ENCODE measurements at places on chromosomes 13 and 19.

DNA sequence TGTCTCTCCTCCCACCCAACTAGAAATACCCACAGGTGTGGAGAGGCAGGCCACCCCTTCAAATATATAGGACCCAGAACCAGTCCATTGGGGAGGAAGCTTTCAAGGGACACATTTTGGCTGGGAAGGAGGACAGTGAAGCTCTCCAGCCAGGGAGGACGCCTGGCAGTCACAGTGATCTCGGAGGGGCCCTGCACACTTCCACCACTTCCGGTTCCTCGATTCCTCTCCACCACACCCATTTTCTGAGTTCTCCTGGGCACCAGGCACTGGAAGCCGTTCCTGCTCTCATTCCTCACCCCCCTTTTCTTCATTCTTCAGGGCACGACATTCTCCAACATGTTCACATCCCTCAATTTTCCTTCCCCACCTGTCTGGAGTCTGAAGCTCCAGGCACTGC lies 30.4 kb upstream of the CEACAM21 start:
- DNase-seq, result no peak

DNA sequence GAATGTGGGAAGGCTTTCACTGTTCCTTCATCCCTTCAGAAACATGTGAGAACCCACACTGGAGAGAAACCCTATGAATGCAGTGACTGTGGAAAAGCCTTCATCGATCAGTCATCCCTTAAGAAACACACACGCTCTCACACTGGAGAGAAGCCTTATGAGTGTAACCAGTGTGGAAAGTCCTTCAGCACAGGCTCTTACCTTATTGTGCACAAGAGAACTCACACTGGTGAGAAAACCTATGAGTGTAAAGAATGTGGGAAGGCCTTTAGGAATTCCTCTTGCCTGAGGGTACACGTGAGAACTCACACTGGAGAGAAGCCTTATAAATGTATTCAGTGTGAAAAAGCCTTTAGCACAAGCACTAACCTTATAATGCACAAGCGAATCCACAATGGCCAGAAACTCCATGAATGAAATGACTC lies 18.6 kb downstream of the ZNF177 start:
- no peak for DNase-seq

GRCh38 chr19:13505761-13506470 lies 363 bp downstream of the CACNA1A start:
- no peak for DNase-seq

DNA sequence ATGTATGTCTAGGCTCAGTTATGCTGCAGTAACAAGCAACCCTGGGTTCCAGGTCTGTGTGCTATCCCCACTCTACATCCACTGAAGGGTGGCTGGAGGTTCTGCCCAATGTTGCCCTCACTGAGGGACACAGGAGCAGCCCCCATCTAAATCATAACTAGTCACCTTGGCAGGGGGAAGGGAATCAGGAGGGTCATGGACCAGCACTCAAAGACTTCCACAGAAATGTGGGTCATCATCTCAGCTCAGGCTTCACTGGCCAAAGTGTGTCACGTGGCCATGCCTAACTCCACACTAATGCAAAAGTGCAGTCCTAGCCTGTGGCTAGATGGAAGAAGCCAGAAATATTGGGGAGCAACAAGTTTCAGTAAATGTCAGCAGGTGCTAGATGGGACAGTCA lies 137.3 kb upstream of the ZNF507 start:
- DNase-seq, result no peak

GRCh38 chr13:24233351-24233901 lies 72.9 kb downstream of the SPATA13 start:
- no peak for DNase-seq

GRCh38 chr13:38960175-38960574 lies 30.5 kb downstream of the STOML3 start:
- DNase-seq, result no peak

DNA sequence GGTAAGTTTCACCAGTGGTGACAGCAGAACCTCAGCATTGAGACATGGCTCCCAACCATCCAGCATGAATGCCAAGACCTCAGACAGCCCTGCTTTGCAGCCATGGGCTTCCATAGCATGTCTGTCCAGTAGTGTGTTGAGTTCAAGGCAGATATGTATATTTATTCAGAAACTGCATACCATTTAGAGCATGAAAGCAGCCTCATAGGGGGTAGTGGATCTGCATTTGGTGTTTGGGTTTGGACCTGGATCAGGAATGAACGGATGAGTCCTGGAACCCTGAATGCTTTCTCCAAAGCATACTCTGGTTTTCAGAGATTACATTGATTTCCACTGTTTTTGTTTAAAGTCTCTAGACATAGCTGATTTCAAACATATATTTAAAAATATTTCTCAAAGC lies 114.3 kb downstream of the ESD start:
- no peak for DNase-seq

DNA sequence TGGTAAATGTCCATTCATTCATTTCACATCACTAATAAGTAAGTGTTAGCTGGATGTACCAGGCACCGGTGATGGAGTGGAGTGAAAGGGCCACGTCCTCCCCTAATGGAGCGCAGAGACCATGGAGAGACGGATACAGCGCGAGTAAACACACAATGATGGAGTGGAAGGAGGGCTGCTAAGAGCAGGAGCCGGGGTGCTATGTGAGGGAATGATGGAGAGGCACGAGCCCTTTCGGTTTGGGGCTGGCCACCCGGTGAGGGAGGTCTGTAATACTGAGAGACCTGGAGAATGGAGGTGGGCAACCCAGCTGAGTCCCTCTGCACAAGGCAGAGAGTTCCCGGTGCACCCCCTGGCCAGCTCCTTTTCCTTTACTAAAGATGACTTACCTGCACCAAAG lies 53.7 kb downstream of the PEPD start:
- no peak for DNase-seq

DNA sequence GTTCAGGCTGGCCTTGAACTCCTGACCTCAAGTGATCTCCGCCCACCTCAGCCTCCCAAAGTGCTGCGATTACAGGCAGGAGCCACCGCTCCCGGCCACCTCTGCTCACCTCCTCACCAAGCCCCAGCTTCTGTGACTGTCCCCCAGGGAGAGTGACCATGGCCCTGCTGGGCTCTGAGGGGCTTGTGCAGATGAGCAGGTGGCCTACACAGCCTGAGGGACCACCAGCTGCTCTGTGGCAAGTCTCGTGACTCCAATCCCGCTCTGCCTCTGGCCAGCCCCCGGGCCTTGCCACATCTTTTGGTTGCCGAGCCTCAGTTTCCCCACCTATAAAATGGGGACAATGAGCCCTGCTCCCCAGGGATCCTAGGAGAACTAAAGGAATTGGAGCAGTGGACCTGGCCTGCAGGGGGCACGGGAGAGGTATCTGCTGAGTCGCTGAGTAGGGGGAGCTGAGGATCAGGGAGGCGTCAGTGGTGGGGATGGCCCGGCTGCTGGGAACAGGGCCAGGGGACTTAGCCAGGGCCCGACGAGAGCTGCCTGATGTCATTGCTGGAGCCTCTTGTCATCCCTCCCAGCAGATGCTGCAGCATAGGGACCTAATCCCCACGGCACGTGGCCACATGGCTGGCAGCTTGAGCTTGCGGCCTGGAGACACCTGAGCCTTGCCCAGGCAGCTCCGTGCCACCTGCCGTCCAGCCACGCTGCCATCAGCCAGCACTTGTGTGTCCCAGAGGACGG lies 74.7 kb downstream of the GADD45B start:
- no peak for DNase-seq

DNA sequence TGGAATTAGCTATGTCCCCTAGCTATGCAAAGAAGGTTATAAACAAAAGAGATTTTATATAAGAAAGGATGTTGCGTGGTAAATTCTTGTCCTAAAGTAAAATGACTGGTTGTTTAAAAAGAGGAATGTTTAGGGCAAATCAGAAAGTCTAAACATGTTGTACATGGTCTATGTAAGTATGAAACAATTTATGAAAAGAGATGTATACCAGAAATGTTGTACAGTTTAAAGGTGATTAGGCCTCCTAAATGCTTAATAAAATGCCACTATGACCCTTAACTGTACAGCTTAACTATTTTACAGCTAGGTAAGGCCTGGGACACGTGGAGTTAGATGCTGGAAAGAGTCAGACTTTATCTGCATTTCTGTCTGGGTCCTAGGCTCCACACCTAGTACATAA lies 775.9 kb upstream of the KLHL1 start:
- DNase-seq, result no peak

- DNase-seq, result no peak
Measured at GRCh38 chr13:111117961-111118360, 2.9 kb downstream of the ARHGEF7 start.

GRCh38 chr13:30971575-30971974 lies 39.1 kb downstream of the TEX26 start:
- no peak for DNase-seq

- DNase-seq, result no peak
Measured at GRCh38 chr19:963486-963951, 20.6 kb upstream of the WDR18 start.

DNA sequence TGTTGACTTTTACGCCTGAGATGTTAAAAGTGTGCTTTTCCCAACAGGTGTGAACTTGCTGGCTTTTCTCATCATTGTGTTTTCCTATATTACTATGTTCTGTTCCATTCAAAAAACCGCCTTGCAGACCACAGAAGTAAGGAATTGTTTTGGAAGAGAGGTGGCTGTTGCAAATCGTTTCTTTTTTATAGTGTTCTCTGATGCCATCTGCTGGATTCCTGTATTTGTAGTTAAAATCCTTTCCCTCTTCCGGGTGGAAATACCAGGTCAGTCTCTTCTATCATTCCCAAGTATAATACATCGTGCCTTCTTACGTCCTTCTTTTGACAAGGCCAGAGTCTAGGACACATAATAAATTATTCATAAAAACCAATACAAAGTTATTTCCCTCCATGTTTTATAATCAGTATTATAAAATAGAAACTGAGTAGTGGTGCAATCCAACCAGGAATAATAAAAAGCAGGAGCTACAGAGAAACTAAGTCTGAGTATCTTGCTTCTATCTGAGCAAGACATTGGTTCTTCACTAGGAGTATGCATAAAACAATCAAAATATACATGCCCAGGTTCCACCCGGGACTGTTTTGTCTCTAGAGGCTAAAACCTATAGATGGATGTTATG lies 57.9 kb downstream of the RXFP2 start:
- DNase-seq, result no peak

DNA sequence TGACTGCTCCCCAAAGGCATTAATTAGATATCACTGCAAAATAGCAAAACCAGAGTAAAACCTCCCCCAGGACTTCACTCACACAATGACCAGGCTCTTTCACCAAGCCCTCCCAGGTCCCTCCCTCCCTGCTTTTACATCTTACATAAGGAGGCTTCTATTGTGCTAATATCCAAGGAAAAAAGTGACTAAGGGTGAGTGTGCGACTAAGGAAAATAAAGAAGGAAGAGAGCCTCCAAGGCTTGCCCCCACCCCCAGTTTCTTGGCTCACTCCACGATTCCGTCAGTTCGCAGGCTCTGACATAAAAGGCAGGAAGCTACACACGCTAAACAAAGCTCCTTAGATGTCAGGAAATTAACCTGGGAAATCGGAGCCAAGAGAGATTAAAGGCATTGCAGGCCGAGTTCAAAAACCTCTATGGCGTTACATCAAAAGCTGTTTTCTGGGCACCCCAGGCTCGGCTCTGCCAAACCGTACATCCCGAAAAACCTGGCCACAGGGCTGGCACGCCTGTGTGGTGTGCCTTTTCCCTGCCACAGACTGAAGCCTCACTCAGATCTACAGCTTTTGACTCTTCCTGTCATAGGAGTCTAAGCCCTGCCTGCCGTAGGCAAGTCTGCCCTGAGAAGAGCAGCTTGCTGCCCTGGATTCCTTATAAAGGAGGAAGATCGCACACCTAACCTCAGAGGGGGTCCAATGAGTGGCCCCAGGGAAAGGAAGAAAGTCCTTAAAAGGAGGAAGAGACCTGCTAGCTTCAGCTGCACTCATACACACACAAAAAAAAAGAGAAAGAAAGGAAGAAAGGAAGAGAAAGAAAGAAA lies 67.0 kb upstream of the SERP2 start:
- DNase-seq, result no peak

DNA sequence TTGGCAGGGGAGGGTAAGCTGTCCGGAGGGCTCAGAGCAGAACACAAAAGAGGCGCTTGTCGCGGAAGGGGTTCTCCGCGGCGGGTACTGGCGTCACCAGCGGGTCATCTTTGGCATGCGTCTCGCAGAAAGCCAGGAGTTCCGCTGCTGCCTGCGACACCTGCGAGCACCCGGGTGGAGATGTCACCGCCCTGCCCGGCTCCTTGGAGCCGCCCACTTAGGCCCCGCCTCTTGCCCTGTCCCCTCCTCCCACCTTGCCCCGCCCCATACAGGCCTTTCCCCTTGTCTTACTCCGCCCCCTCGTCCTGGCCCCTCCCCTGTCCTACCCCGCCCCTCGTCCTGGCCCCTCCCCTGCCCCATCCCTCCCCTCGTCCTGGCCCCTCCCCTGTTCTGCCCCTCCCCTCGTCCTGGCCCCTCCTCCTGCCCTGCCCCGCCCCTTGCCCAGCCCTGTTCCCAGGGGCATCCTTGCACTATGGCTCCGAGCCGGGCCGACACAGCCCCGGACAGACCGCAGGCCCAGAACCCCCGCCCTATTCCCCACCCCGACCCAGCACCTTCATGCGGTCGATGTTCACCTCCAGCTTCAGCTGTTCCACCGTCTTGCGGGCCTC lies 1.9 kb downstream of the GNG8 start:
- peak; percentile 97 for DNase-seq

DNA sequence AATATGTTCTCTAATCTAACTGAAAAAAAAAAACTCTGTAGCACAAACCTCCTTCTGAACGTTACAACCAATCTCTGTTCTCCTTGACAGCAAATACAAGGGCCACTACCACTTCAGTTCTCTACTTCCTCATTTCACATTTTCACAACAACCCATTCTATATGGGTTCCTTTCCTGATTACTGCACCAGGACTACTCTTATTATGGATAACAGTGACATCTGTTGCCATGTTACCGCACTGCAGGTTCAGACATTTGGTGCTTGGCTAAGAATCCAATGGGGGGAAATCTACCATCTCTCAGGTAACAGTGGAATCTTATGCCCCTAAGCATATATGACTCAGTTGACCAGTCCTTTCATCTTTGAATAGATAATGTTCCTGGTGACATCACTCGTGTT lies 11.6 kb upstream of the FPR3 start:
- DNase-seq, result peak; percentile 22

DNA sequence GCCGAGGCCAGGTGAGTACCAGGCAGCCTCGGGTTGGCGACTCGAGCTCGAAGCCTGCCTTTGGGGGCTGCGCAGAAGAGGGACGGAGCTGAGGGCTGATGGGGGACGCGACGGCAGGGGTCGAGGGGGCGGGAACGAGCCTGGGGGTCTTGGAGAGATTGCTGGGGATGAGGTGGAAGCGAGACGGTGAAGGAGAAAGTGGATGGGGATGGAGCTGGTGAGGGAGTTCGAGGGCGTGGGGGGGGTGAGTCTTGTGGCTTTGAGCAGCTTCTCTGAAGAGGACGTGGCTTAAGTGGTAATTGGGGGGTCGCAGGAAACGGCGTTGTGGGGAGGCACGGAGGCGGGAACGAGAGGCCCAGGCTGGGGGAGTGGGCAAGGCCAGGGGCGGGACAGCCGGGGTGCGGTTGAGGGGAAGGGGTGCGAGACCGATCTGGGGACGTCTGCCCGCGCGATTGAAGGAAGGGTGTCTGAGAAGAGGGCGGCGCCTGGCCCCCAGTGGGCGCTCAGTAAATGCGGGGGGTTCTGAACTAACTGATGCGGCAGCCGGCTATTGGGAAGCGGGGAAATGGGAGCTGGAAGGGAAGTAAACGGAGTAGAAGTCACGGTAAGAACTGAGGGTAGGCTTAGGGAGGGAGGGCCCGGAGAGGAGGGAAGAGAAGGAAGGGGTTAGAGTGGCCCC lies 426 bp downstream of the MYO9B start:
- peak; percentile 47 for DNase-seq

GRCh38 chr13:43388282-43389034 lies 365.1 kb downstream of the DNAJC15 start:
- DNase-seq, result no peak

GRCh38 chr19:43439032-43439708 lies 24.5 kb downstream of the TEX101 start:
- DNase-seq, result peak; percentile 89

- DNase-seq, result peak; percentile 25
Measured at GRCh38 chr19:17073869-17074633, 1.2 kb downstream of the HAUS8 start.
